ENCODE measurements at places on chromosomes 11 and 22.

- no peak for DNase-seq
These were observed 41.6 kb downstream of the USP35 start for GRCh38 chr11:78230161-78230877.

DNA sequence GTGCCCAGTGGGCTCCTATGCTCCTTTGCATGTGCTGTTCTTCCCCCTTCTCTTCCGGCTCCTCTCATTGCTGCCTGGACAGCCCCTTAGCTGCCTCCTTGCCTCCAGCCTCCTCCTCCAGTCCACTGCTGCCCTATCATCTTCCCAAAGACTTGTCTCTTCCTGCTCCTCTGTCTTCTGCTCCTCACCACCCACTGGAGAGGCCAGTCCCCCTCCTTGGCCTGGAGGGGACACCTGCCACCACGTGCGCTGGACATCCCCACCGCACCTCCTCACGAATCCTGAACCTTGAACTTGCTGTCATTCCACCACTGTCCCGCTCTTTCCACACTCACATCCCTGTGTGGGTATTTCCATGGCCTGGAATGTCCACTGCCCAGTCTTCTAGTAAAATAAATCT lies 49.8 kb downstream of the MICAL2 start:
- DNase-seq: no peak

- no peak for DNase-seq
These were observed 28.5 kb upstream of the CCDC34 start for GRCh38 chr11:27391331-27392015.

DNA sequence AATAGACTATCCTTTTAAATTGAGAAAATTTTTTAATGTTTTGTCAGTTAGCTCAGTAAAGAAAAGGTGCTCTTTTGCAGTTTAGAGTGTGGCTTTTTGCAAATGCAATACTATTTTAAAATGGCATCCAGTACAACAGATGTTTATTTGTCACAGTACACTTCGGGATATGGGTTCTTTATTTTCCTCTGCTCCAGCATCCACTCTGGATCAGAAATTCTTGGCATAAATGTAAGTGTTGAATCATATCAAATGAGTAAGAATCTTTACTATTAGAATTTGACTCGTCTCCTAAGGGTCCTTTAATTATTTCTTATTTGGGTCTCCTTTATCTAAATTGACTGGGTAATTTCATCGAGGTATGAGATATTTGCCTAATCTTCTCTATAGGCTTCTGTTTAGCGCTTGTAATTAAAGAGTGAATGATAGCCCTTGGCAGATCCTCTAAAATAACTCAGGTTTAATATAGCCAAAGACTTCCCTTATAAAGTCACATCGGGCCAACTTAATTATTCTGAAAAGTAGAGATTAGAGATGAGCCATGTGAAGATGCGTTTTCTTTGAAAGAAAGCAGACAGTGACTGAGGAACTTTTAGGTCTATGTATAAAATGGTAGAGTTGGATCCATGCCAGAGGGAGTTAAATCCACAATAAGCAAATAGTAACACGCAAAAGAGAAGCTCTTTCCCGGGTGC lies 132.7 kb downstream of the CASP12 start:
- DNase-seq: no peak

DNA sequence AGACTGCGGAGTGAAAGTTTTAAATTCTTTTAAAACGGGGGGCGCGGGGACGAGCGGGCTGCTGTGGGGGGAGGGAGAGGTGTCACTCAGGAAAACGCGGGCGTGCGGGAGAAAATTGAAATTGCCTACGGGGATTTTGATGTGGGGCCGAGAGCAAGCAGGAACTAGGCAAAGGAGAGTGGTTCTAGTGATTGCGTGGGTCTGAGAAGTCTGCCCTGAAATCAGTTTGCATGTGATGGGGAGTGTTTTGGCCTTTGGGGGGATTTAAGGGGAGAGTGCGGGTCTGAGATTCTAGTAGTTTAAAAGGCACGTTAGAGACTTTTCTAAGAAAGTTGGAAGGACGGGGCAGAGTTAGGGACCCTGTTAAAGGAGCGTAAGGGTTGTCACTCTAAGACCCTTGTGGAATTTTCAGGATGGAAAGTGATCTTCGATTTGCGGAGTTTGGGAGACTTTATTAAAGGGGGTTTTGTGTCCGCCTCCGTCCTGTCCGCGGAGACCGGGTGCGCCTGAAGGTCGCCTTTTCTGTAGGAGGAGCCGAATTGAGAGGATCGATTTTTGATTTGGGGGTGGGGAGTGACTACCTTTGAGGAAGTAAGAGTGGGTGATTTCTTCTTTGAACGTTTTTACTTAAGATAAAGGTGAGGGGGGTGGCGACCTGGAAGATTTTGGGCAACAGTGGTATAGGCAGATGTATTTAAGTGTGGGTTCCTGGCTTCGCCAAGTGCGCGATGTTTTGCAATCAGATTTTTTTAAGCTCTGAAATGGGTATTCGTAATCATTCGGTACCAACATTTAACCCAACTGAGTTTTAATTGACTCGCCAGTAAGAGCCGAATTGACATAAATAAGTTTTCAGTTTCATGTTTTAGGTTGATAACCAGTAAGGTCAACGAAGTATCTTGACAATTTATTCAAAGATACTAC lies 1.1 kb downstream of the EED start:
- DNase-seq: no peak

DNA sequence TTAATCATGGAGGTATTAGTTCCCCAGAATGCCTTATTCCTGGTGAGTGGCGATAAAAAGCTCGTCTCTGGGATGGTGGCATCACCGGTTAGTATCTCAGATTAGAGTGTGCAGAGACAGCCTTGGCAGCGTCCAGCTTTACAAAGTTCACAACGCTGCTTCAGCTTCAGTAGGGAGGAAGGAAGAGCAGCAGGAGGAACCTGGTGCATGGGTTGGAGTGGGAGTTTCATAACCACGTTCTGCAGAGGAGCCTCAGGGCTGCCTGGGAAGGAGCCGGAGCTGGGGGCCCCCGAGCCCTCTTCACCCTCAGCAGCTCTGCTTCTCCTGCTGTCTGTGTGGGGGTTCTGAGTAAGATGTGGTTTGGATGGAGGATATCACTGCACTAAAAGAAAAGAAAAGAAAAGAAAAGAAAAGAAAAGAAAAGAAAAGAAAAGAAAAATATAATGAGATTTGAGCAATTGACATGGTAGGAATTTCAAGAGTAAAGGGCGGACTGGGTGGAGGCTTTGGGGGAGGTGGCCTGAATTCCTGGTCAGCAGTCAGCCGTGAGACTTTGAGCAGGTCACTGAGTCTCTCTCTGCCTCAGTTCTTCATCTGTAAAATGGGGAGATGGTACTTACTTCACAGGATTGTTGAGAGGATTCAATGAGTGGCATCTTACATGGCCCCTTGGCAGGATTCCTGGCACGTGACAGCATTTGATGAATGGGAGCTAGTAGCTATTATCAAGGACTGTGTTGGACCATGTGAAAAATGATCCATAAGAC lies 6.5 kb downstream of the ASPHD2 start:
- DNase-seq: no peak
